NCI-H82 (cell line): ENCODE measurements at places on chromosomes 12 and 14.

DNA sequence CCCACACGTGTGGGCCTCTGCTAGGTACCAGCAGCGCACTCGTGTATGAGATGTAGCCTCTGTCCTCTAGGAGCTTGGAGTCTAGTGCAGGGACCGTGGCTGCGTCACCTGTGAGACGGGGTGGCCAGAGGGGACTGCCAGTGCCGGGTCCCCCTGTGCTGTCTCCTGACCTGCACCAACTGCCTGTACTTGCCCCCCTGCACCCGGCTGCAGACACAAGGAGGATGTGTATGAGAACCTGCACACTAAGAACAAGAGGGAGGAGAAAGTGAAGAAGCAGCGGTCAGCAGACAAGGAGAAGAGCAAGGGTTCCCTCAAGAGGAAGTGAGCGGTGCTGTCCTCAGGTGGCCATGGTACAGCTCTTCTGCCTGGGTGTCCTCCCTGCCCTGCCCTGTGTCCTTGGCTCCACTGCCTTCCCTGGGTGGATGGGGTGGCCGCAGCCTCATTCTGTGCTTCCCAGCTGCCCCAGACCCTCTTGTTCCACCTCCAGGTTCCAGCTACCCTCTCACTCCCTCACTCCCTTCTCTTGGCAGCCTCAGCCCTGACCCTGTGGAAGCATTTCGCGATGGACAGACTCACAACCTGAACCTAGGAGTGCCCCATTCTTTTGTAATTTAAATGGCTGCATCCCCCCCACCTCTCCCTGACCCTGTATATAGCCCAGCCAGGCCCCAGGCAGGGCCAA is 9.6 kb downstream of the PTPN6 start:
- no peak for DNase-seq

- no peak for DNase-seq
These were observed 147.1 kb upstream of the PLEKHA5 start for GRCh38 chr12:18982226-18982949.

- DNase-seq: peak; percentile 30
These were observed 71.7 kb upstream of the PRICKLE1 start for GRCh38 chr12:42660968-42661937.

GRCh38 chr12:92070054-92070863 is 75.4 kb downstream of the BTG1 start:
- no peak for DNase-seq

DNA sequence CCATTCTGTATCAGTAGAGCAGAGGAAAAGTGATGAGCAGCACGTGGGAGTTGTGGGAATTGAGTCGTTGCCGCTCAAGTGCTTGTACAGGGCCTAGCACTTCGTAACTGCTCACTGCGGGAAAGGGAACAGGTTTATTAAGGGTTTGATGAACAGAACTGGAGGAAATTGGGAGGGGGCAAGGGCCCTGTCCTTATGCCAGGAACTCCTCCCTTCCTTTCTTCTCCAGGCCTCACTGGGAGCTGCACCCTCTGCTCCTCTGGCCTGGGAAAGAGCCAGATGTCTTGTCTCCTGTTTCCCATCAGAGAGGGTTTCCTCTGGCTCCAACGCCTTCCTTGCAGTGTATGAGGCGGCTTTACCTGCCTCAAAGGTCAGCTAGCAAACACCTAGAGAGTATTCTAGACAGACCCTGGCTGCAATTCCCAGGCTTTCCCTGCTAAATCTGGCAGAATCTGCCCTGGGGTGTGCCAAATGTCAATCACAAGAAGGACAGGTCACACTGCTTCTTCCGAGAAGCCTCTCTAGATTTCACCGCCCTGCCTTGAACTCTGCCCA is 78.4 kb downstream of the NTF3 start:
- DNase-seq: no peak

DNA sequence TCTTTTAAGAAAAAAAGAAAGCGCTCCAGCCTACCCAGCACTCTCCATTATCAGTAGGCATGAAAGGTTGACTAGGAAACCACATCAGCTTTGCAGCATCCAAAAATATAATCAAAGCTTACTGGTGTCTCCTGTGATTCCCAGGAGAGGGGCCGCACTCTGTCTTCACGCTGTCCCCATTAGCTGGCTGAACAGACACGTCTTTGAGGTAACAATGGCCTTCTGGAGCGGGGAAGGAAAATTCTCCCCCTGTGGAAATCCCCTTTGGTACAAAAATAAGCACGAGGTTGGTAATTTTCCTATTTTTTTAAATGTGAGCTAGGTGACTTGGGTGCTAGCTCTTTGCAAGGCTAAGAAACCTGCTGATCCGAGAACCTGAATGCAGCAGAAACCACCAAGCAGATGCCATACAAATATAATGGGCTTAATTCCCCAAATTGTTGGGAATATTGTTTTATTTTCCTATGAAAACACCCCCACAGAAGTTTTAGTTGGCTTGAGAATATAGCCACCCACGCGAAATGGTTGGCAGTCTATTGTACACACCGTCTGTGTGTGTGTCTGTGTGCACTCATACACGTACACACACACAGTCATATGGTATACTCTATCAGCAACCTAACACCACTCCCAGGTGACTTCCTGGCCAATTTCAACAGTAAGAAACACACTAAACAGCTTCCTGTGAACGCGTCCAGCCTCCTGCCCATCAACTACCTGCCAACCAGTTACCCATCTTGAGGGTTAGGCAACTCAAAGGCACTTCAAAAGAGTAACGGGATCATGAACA is 71.2 kb downstream of the KSR2 start:
- no peak for DNase-seq

- no peak for DNase-seq
These were observed 224.3 kb upstream of the NAV3 start for GRCh38 chr12:77606348-77606747.

GRCh38 chr14:61739133-61739532 is 23.1 kb upstream of the SNAPC1 start:
- no peak for DNase-seq

- DNase-seq: no peak
These were observed 47.7 kb upstream of the CPM start for GRCh38 chr12:68980476-68981212.

- DNase-seq: no peak
These were observed 7.5 kb downstream of the LAG3 start for GRCh38 chr12:6779708-6780432.

DNA sequence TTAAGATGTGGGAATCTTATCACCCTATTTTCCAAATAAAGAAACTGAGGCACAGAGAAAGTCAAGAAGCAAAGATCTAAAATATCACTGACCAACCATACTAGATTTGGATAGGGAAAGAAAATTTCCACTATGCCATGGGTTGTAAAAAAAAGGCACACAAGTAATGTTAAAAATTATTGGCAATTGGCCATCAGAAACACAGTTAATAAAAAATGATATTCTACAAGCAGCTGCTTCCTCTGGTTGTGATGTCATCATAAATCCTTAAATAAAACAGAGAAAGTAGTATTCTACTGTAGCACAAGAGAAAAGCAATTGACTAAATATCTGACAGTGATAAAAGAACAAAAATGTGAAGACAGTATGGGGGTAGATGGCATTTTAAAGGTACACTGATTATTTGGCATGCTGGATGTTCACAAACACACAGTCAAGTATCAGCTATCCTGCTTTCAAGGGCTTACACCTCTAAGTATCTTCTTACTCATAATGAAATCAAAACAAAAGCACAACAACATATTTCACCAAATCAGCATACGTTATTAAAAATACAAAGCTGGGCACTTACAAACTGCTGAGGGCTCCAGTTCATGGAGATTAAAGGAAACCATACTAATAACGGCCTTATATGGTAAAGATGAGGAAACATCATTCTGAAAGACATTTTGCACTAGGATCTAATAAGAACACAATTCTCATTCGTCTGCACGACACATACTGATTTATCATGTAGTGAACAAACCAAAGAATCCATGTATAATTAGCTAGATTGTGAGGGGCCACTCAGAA is 45.7 kb downstream of the CORO1C start:
- no peak for DNase-seq

- DNase-seq: no peak
These were observed 567.8 kb upstream of the TBX3 start for GRCh38 chr12:115251727-115252126.

GRCh38 chr14:49550286-49551184 is 35.6 kb downstream of the RPS29 start:
- peak; percentile 66 for DNase-seq

DNA sequence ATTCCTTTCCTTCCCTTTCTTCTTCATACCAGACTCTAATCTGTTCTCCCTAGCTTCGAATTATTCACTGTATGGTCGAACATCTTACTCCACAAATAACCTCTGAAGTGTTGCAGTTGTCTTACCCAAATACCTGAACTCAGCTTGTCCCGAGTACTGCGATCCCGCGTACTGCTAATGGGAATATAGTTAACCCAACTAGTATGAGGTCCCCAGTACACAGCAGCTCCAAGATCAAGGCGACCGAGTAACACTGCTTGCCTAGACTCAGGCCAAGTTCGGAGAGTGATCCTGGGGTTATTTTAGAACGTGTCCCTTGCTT is 462 bp upstream of the ETNK1 start:
- no peak for DNase-seq

DNA sequence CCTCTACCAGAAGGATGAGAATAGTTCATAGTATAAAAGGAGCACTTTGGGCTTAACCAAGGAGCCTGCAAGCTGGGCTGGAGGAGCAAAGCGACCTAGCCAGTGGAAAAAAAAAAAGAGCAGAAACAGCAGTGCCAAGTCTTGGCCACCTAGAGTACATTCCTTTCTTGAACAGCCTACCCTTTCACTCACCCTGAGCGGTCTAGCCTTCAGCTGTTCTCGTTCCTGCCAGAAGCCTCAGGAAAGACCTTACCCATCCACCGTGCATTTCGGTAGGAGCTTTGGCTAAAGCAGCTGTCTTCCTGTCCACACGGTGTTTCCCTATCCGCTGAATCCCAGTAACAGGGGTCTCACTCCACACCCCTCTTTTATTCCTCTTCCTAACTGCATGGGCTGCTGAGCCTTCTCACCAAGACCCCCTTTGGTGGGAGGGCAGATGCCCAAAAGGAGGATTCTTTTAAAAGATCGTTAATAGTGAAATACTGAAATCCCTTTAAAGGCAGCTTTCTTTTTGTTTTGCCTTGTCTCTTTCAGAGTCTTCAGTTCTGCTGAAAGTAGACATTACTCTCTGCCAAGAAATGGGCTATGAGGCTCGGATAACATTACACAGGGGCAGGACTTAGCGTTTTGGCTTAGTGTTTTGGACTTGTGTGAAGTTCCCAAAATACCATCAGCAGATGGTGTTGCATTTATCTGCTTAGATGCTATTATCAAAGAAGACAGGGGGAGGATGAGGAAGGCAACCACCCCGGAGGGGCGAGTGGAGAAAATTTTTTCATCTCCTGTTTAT is 88.5 kb upstream of the METAP2 start:
- peak; percentile 94 for DNase-seq

DNA sequence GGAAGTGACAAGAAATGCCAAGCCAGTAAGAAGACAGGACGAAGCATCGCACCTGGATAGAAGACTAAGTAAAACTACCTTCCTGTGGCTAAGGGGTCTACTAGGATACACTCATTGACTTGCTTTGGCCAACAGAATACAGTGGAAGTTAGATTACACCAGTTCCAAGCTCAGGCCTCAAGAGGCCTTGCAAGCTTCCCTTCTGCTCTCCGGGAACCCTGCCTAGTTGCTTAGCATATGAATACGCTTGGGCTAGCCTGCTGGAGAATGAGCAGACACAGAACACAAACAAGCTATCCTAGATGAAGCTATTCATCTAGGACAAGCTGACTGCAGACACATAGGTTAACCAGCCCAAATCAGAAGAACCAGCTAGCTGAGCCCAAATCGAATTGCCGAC is 97.0 kb downstream of the DPF3 start:
- DNase-seq: no peak

DNA sequence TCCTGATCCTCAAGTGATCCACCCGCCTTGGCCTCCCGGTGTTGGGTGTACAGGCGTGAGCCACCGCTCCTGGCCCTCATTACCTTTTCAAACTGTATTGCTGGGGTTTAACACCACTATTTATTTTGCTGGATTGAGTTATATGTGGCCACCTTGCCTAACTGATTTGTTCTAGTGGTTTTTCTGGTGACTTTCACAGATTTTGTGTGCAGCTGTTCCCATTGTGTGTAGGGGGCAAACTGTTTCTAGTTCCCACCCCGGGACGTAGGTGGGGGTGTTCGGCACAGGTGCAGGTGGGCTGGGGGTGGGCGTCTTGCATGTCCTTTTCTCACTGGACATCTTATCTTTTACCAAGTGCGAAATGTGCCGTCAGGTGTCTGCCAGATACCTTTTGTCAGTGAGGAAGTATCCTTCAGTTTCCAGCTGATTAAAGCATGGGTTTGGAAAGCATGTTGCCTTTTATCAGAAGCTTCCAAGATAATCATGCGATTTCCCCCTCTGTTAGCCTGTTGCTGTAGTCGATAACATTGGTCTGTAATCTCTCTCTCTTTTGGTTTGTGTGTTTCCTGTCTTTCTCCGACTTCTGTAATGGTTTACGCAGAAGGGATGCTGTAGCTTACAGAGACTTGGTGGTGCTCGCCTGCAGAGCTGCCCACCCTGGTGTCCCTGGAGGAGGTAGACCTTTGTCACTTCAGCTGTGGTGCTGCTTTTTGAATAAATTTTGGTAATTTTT is 33.6 kb downstream of the AACS start:
- no peak for DNase-seq

- no peak for DNase-seq
These were observed 56.4 kb downstream of the RAB35 start for GRCh38 chr12:120060196-120060595.

GRCh38 chr12:130131801-130132200 is 30.5 kb upstream of the FZD10 start:
- no peak for DNase-seq

GRCh38 chr12:27282754-27283153 is 38.7 kb downstream of the STK38L start:
- peak; percentile 84 for DNase-seq

- DNase-seq: no peak
These were observed 5.0 kb downstream of the BEST3 start for GRCh38 chr12:69694123-69694522.
